Spinal cord (tissue), 10 donors: ENCODE measurements at places on chromosomes 6 and 20. TPM values are rescaled to one million over a fixed set of nuclear protein-coding genes. Genes with fewer than 3 reads are reported as not detected.

DNA sequence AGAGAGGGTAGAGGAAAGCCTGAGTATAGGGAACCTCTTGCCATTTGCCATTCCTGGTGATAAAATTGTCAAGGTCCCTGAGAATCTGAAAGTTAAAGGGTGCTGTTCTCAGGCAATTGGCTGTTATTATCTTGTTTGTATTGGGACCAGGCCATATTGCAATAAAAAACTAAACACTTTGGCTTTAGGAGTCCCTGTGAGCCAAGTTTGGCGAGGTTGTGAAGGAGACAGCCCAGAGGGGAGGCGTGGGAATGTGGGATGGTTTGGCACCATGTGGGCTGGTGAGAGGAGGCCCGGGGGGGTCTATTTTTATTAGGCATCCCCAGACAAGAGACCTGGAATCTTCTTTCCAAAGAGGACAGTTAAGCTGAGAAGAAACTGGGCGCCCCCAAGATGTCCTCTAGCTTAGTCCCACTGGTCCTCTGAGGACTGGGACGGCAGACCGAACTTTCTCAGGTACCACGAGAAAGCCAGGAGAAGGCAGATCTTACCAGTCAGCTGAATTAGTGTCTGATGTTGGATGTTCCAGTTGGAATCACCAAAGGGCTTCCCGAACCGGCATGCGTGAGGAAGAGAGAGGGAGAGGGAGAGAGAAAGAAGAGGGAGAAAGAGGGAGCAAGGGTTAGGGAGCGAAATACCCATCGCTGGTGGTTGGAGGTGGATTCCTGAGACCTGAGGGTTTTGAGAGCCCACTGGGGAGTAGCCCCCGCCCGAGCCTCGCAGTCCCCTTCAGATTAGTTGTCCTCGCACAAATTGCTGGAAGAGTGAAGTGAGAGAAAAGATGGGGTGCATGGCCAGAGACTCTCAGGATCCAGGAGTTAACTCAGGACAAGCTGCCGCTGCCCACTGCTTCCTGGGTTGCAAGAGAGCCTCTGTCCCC lies 24.4 kb downstream of the DYNLT1 start:
- DNase-seq: no peak

- no peak for DNase-seq
Measured at GRCh38 chr6:143064951-143065683, 4.4 kb downstream of the AIG1 start.

GRCh38 chr6:155985660-155986138 lies 530.1 kb upstream of the NOX3 start:
- no peak for DNase-seq

DNA sequence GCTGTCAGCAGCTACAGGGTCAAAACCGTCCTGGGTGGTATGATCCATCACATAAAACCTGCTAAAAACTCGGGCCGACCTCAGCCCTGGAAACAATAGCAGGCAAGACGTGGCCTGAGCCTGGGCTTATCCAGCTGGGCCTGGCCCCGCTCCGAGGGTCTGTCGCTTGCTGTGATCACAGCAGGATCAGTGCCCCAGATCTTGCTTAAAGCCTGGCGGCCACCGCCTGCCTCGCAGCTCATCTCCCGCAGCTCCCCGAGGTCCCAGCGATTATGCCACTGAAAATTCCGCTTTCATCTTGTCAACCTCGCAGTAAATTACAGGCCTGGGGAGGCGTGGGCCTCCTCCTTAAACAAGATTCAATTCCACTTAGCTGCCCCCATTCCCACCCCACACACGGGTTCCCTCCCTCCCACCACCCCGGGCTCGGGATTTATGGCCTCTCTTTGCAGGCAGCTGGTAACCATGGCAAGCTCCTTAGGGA lies 40.1 kb downstream of the CDH22 start:
- DNase-seq: no peak

- no peak for DNase-seq
Measured at GRCh38 chr6:105459049-105459448, 56.2 kb upstream of the PREP start.

Gene SRSF12
- 12.1 TPM for total RNA-seq

Gene TREM2
- 21.0 TPM for total RNA-seq

Gene XKR7
- 1.8 TPM for total RNA-seq
